Heart left ventricle (tissue), 16 donors: ENCODE measurements at places on chromosomes 4 and X.

DNA sequence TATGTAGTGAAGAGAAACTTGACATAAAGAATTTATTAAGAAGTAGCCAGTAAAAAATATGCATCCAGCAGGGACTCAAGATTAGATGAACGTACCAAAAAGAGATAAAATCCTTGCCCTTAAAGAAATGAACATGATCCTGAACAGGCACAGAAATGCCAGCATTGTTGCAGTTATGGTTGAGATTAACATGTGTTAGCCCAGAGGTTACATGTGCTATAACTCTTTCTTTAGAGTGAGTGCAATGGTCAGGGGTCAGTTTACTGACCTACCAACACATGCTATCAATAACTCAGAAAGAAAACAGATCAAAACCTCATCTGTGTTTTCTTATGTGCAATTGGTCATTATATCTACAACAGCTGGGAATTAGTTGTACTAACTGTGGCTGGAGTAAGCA lies 166.1 kb upstream of the NDST3 start:
- DNase-seq = no peak

DNA sequence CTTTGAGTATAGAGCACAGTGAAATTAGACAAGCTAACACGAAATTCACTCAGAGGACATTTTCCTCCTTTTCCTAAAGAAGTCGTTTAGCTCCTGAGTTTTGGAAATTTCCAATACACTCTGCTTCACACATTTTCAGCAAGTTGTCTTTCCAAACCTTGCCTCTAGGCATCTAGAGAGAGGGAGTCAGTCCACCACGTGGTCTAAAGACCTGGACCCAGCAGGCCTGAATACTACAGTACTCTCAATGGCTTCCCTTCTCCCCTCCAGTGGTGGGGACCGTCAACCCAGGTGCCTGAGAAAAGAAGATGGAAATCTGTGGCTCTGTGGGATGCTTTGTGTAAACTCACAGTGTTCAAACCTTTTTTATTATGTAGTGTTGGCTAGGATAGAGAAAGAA lies 13.9 kb upstream of the SCML2 start:
- no peak for DNase-seq

GRCh38 chrX:24485976-24486680 lies 21.0 kb downstream of the PDK3 start:
- no peak for DNase-seq

GRCh38 chrX:66399273-66399672 lies 235.2 kb downstream of the HEPH start:
- no peak for DNase-seq

GRCh38 chrX:15143825-15144121 lies 126.1 kb downstream of the ASB9 start:
- no peak for DNase-seq

DNA sequence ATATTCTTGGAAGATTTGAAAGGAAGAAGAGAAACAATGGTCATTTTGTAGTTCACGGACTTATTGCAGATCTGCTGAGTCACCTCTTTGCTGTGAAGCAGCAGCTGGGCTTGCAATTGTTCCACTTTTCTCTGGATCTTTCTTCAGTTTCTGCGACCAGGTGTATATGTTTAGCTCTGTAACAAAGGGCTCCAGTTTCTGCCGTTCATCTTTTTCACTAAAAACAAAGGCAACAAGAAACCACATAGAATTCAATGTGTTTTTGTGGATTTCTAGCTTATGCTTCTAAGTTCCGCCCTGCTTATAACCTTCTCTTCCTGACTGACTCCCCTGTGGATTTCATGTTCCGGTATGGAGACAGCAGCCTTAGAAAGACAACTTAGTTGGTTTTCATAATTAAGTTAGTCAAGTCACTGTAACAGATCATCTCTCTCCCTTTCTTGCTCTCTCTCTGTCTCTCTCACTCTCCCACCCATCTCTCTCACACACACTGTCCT lies 121.6 kb upstream of the EPHA5 start:
- no peak for DNase-seq

DNA sequence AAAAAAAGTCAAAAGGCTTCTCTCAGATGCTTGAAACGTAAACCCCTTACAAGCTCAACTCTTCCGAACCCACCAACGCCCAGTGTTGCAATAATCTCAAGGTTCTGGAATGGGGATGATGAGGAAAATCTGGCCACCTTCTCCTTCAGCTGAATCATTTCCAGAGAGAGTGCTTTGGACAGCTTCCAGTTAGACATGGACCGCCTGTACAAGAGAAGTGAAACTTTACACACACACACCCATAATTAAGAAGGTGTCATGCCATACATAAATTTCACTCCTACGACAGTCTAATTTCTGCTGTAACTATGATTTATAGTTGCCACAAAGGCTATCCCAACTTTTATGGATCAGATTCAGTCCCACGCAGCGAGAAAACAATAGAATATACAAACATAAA lies 72.3 kb downstream of the PRKG2 start:
- DNase-seq = no peak

DNA sequence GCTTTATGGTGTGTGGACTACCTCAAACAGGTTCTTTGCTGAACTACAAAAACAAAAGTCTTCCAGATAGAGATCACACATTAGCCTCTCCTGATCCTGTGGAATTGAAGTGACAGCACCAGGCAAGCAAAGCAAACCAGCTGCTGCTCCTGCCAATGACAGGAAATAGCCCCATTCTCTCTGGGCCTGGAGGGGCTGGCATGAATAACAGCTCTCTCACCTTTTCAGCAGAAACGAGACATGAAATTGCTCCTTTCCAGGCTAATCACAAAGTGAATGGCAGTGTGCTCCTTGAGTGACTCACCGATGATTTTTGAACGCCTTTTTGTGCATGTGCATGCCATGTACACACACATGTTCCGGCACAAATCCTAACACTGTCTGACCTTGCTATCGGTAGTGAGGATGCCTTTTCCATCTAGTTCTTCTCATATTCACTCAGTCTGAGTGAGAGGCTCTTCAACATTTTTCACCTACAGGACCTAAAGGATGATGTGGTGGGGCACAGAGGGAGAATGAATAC lies 24.4 kb downstream of the MFAP3L start:
- no peak for DNase-seq

DNA sequence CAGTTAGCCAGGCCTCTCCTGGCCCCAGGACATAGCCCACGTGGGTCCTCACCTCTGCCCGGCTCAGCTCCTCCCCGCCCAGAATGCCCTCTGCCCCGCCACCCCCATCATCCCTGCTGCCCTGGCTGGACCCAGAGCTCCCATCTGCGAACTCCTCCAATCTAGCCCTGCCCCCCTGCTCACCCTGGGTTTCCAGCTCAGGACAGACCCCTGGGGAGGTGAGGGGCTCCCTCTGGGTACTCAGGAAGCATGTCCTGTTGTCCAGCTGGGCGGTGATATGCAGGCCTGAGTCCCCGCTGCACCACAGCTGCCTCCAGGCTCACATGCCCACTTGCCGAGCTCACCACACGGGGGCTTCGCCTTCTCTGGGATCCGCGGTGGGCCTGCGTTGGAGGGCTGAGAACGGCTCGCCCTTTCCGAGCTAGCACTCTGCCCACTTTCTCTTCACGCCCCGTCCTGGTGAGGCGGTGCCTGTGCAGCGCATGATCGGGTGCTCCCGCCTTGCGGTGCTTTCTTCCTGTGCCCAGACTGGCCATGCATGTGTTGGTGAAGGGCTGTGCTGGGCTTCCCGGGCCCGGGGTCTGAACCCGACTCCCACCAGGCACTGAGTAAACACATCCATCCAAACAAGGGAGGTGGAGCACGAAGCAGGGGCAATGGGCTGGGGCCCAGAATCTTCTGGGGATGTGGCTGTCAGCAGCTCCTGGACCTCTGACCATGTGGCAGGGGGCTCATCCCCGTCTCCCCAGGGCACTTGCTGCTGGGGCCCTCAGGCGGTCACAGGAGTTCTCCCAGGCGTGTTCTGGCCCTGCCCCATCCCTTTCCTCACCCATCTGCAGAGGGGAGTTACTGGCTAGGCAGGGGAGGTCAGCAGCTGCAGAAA lies 74.3 kb downstream of the RGS12 start:
- DNase-seq = no peak

GRCh38 chr4:138252551-138252950 lies 10.4 kb upstream of the SLC7A11 start:
- no peak for DNase-seq

GRCh38 chr4:90375081-90375480 lies 247.9 kb downstream of the CCSER1 start:
- no peak for DNase-seq

GRCh38 chr4:107130157-107130556 lies 94.0 kb upstream of the DKK2 start:
- no peak for DNase-seq

DNA sequence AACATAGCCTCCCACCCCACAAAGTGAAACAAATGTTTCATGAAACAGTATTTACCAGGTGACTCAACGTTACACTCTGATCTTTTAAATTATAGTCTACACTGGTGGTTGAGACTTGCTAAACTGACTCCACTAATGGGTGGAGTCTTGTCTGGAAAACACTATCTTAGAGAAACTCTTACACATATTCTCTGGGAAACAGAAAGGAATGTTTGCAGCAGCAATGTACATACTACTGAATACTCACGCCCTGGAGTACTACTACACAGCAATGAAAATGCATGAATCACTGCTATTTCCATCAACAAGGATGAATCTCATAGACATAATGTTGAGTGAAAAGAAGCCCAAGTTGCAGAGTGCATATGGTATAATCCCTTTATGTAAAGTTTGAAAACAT lies 208.5 kb upstream of the IGFBP7 start:
- no peak for DNase-seq

DNA sequence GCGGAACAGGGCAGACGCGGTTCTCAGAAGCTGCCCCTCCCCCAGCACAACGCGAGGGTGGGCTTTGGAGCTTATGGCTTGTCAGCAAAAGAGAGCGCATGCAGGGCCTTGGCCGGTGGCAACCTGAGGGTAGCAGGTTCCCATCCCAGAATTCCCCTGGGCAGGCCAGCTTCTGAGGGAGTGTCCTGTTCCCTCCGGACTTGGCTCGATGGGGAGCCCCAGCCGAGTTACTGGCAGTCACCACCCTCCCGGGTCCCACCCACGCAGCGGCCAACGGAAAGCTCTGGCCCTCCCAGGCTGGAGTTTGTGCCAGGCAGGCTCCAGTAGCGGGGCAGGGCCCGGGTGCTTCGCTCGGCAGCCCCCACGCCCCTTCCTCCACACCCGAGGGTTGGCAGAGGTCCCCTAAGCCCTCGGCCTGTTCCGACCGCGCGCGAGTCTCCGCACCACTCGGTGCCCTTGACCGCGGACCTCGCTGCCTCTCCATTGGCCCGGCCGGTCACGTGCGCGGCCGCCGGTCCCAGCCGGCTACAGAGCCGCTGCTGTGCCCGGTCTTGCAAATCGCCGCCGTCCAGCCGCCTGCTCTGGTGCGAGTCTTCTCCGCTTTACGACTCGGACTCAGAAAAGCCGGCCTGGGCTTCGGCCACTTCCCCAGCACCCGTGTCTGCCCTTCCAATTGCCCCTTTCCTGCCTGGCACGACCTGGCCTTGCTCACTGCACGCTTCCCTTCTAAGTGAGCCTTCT lies 20.9 kb upstream of the MTM1 start:
- DNase-seq = peak; percentile 84
